ENCODE measurements at places on chromosomes 6 and 20.

- no peak for DNase-seq
Measured at GRCh38 chr6:24949020-24949569, 13.3 kb upstream of the RIPOR2 start.

- no peak for DNase-seq
Measured at GRCh38 chr6:160129881-160130615, 8.4 kb downstream of the SLC22A1 start.

GRCh38 chr20:63484236-63484635, 11.8 kb upstream of the KCNQ2 start:
- DNase-seq, result no peak

DNA sequence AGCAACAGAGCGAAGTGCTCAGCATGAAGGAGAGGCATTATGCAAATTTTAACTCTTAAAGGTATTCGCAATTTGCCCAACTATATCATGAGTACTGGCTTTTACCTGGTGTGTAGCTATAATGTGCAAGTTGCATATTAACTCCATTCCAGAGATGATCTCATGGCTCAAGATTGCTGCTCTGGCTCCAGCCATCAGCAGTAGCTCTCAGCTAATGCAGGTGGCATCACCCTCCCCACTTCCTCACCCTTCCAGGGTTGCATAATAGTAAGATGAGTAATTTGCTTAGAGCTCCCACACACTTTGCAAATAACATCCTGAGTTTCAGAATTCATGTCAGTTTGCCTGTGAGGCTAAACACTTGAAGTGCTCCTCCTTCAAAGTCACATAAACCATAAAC, 15.9 kb upstream of the PCSK2 start:
- peak; percentile 7 for DNase-seq

DNA sequence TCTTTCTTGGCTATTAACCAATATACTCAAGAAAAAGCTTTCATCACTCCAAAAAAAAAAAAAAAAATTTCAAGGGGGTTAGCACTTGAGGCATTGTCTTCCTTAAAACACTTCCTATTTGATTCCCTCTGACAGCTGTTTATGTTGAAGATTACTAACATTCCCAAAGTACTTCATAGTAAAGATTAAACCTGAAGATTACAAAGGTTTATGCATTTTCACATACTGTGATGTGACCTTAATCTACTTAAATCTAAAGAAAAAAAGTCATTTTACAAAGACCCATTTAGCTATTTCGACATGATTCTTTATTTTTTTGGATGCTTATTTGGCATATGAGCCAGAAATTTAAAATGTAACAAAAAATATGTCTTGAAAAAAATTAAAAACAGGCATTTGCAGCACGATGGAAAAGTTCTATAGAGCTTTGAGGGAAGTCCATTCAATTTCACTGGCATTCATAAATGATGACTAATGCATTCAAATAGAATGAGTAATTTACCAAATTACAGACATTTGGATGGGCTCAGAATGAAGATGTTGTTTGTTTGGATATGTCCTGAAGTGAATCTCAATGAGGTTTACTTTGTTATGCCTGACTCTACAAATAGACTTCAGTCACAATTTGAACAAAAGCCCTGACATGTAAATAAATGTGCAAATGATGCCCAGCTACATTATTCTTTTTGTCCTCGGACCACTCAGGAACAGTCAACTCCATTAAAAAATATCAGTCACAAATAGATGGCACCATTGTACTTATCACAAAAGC, 674.6 kb upstream of the MARCKS start:
- DNase-seq, result no peak

- peak; percentile 90 for DNase-seq
Measured at GRCh38 chr6:152094992-152095592, 287.6 kb downstream of the ESR1 start.

DNA sequence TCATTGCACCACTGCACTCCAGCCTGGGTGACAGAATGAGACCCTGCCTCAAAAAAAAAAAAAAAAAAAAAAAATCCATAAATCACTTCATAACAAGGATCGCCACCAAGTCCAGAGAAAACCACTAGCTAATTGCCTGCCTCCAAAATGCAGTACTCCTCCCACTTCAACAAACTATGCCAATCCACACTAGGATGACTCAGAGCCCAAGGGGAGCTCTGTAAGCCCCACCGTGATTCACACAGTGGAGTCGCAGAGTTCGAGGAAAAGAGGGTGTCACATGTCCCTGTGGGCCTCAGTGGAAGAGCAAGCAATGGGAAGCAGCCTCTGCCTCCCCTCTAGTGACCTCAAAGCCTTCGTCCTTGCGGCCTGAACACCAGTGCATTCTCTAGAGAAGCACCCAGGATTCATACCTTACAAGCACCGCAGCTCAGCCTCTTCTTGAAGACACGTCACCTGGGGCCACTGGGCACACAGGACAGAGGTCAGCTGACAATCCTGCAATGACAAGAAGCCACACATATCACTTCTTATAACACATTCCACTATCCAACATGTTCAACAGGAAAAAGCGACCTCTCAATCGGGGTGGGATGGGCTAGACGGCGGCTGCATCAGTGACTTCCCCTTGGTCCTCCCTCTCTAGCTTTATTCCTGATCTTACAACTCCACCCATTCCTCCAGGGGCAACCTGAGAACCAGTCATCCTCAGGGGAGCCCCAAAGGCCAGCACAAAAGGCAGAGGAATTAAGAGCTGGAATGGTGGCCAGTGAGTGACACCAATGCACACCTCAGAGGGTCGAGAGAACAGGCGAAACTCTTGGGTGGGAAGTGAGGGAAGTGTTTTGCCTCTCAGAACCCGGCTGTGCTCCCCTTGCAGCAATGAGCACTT, 8.9 kb downstream of the SNHG17 start:
- peak; percentile 76 for DNase-seq

- no peak for DNase-seq
Measured at GRCh38 chr6:21189759-21190158, 403.8 kb upstream of the SOX4 start.

DNA sequence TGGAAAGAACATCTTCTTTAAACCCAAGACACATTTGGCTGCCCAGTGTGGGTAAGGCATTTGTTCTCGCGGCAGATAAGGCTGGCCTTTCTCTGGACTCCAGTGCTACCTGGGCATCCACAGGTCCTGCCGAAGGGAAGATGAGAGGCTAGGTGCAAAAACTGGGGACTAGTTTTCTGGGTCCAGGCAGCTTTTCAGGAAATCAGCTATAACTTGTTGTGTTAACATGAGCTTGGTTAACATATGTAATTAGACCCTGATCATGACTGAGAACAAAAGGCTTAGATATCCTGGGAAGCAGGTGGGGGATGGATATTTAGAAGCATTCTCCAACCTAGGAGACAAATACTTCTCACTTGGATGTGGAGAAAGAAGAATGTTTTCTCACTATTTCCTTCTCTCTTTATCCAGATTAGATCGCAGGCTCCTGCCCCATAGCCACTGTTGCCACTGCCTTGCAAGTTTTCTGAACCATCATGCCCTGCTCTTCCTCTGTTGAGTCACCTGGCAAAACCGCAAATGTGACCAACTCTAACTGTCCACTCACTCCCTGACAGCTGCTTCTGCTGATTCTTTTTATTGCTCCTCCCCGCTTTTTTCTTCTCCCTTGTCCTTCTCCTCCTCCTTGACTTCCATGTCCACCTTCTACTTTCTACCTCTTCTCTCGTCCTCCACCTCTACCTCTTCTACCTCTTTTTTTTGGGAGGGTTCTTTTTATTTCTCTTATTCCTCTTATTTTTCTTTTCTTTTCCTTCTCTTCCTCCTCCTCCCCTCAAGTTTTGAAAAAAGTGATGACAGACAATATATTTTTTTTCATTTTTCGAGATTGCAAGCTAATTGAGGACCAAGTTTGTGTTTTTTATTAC, 258.1 kb downstream of the UTRN start:
- no peak for DNase-seq

DNA sequence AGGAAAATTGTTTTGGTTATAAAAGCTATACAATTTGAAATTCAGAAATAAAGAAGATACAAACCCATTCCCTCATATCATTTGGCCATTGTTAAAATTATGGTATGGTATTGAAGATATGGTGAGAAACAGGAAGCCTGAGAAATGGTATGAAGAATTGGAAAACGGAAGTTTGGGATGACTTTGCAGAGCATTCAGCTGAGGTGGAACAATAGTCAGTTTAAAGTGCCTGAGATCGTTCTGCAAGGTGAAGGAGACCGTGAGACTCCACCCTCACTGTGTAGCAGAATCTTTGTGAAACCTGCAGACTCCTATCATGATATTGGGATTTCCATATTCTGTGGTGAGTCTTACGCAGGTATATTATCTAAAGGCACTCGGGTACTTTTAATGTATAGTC, 97.3 kb downstream of the ADGRB3 start:
- DNase-seq, result no peak

DNA sequence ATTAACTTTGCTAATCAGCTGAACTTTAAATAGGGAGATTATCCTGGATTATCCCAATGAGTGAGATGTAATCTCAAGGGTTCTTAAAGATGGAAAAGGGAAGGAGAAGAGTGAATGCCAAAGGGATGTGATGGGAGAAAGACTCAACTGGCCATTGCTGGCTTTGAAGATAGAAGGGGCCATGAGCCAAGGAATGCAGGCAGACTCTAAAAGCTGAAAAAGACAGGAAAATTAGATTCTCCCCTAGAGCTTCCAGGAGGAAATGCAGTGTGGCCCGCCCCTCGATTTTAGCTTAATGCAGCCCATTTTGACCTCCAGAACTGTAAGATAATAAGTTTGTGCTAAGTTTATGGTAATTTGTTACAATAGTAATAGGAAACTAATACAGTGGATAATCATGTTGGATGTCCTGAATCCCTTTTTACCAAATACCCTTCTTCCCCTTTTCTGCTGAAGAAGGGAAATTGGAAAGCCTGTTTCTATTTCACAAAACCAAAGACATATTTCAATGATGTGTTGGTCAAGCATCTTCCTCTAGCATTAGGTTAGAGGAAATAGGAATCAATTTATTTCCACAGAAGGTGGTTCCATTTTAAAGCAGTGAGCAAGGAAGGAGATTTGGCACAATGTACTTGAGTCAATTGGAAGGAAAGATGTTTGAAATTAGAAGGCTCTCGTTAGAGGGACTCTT, 3.3 kb upstream of the HDDC2 start:
- DNase-seq, result peak; percentile 47

- no peak for DNase-seq
Measured at GRCh38 chr6:73636048-73636447, 17.7 kb downstream of the SLC17A5 start.
